ENCODE measurements at places on chromosomes 5 and 9.
A peak's percentile ranks its signal among the peaks of the same experiment; 100 is the strongest.

DNA sequence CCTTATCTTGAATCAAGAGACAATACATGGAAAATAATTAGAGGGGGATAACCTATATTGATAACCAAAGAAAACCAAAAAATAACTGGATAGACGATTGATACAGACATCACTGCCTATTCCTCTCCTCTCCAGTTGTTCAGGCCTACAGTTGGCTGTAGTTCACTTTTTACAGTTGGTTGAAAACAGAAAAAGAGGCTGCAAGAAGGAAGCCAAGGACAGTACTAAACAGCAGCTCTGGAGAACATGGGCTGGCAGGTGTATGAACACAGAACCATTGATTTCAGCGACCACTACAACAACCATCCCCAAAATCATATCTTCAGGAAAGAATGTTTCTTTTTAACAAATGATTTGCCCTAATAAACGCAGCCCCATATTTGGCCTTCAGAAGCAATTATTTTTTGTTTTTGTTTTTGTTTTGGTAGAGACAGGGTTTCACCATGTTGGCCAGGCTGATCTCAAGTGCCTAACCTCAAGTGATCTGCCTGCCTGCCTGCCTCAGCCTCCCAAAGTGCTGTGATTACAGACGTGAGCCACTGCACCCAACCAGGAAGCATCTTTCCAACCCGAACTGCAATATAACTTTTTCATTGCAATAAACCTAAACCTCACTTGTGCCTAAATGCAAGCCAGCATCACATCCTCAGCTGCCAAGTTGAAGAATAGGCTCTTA is 64.3 kb downstream of the MLLT3 start:
- DNase-seq = no peak

DNA sequence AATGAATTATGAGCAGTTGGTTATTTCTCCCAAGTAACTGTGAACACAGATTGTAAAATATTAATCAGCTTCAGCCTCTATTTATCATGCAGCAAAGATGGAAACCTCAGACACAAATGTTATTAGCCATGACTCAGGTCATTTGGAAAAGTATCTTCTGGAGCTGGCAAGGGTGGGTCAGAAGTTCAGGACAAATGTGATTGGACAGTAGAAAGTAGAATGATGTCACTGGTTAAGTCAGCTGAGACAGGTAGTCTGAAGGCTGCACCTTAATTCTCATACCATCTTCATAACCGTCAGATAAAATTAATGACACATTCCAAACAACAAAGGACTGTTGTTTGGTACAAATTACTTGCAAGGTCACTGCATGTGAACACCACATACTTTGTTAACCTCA is 140.2 kb downstream of the EMB start:
- DNase-seq = no peak

- DNase-seq = no peak
Measured at GRCh38 chr9:115132648-115133047, 14.7 kb upstream of the TNC start.

DNA sequence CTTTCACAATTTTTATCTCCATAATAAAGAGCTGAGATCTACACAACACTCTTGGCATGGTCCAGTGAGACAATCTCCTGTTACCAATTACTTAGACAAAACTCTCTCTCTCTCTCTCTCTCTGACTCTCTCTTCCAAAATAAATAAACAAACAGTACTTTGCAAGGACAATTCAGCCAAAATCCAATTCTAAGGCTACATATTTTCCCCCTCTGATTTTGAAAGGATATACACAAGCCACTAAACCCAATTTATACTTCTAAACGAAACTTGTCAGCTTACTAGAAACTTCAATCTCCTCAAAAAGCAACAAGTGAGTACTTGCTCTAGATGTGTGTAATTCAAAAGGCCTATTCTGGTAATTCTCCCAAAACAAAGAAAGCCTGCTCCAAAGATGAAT is 26.3 kb upstream of the TNPO1 start:
- DNase-seq = no peak

DNA sequence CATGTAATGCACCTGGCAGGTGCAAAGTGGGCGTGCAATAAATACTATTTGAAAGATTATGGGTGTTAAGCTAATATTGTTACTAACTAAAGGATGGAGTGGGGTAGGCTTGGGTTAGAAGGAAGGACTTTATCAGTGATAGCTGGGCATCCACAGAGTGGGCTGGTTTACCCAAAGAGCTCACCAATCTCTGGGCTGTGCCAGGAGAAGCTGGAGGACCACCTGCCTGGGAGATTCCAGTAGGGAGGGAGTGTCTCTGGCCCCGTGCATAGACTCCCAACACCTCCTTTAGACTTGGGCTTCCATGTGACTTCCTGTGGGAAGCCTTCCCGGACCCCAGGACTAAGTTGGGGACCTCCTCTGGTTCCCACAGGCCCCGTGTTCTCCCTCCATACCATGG is 5.6 kb upstream of the URM1 start:
- no peak for DNase-seq

DNA sequence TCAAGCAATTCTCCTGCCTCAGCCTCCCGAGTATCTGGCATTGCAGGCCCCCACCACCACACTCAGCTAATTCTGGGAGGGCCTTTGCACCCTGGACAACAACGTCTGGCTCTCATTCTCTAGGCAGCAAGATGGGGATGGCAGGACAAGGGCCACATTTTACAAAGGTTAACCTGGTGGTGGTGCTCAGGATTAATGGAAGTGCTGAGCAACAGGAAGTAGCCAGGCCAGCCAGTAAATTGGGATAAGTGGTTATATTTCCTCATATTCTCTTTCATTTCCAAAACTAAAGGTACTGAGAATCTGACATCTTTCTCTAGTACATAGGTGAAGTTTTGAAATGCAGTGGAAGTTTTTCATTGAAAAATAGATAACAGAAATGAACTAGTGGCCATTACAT is 24.7 kb upstream of the ASPN start:
- DNase-seq = no peak

- DNase-seq = no peak
Measured at GRCh38 chr9:132451276-132451675, 41.3 kb downstream of the CFAP77 start.

DNA sequence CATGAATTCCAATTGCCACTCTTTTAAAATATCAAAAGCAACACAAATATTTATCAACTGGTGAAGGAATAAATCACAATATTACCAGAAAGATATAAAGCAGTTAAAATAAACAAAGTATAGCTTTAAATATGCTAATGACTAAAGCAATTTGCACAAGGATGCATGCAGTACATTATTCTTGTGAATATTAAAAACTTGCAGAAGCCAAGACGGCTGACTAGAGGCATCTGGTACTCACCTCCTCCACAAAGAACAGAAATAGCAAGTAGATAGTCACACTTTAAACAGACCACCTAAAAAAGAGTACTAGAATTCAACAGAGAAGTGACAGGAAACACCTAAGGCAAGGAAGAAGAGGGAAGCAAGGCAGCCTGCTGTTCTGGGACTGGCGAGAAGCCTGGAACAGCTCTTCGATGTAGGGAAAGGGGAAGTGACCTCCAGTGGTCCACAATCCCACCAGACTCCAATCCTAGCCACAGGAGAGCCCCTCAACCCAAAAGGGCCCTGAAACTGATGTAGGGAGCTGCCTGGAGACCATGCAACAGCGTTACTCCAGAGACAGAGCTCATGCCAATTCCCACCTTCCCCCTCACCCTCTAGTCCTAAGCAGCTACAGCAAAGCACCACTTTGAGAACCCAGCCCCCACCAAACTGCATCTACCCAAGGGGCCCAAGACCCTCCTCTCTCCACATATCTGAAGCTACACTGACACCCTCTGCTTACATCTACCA is 86.3 kb downstream of the LPAR1 start:
- no peak for DNase-seq

- DNase-seq = no peak
Measured at GRCh38 chr9:5002811-5003210, 17.7 kb downstream of the JAK2 start.

DNA sequence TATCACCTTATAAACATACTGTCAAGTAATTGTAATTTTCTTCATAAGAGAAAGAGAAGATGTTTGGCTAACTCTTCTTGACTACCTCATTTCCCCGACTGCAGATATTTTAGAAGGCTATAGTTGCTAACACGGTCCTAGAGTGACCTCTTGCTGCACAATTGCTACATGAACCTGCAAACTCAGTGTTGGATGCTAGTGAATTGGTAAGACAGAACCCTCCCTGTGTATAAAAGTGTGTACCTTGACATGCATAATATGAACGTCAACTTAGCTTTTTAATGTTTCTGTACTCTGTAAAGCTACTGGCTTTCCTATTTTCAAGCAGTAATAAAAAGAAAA is 46.7 kb upstream of the CER1 start:
- DNase-seq = no peak

GRCh38 chr5:2307631-2308030 is 424.9 kb upstream of the IRX4 start:
- DNase-seq = no peak

- DNase-seq = no peak
Measured at GRCh38 chr5:142680605-142681259, 5.2 kb downstream of the FGF1 start.

- no peak for DNase-seq
Measured at GRCh38 chr5:19917588-19918122, 70.3 kb downstream of the CDH18 start.

- no peak for DNase-seq
Measured at GRCh38 chr5:156947925-156948324, 15.1 kb downstream of the TIMD4 start.

- DNase-seq = peak; percentile 68
Measured at GRCh38 chr9:136011703-136012496, 50.7 kb upstream of the UBAC1 start.

DNA sequence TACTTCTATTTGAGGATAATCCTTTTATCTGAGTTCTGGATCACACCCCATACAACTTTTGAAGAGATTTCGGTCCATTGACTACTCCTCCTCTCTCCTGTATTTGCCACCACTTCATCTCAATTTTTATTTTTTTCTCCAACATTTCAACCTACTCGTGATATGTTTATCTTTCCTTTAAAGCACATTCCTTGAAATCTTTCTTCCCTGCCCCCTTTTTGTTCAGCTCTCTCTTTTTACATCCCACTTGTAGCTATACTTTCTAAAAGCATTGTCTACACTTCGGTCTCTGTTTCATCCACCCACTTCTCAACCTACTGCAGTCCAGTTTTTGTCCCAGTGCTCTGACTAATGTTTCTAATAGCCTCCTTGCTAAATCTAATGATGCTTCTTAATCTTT is 299.4 kb downstream of the PSAT1 start:
- no peak for DNase-seq

DNA sequence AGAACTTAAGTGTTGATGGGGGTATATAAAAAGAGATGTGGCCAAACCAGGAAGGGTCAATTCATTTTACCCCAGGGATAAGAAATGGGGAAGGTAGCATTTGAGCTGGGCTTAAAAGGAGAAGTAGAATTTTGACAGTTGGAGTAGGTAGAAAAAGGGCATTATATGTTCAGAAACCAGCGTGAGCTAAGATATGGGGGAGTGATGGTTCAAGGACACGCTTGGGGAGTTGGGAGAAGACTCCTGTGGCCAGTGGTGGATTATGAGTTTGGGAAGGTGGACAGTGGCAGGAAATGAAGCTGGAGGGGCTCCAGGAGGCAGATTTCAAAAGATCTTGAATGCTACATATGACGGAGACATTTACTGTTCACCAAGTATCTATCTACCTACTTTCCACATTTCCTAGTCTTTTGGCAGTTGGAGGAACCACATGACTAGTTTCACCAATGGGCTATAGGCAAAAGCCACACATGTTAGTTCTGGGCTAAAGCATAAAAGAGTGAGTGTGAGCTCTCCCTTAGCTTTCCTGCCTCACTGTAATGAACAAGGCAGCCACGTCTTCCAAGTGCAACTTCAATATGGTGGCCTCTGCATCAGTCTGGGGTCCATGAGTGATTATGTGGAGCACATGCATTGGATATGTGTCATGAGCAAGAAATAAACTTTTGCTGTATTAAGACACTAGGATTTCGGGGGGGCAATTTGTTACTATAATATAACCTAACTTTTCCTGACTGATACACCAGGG is 15.7 kb upstream of the GSN start:
- no peak for DNase-seq

DNA sequence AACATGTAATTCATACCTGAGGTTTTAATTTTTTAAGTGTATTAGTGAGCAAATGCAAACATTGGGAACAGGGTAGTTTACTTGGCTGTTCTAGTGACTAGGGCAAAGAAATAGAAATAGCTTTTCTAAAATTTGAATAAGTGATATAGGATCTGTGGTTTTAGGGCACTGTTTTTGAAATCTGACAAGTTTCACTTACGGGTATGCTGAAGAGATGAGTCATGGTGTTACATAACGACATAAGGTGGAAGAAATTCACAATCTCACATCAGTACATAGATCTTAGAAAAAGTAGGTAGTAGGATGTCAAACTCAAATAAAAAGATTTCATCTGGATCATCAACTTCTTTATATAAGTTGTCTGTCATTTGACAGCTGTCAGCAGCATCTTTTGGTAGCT is 772.3 kb downstream of the MAT2B start:
- DNase-seq = no peak

- DNase-seq = peak; percentile 75
Measured at GRCh38 chr5:131795879-131796792, 681 bp downstream of the FNIP1 start.

DNA sequence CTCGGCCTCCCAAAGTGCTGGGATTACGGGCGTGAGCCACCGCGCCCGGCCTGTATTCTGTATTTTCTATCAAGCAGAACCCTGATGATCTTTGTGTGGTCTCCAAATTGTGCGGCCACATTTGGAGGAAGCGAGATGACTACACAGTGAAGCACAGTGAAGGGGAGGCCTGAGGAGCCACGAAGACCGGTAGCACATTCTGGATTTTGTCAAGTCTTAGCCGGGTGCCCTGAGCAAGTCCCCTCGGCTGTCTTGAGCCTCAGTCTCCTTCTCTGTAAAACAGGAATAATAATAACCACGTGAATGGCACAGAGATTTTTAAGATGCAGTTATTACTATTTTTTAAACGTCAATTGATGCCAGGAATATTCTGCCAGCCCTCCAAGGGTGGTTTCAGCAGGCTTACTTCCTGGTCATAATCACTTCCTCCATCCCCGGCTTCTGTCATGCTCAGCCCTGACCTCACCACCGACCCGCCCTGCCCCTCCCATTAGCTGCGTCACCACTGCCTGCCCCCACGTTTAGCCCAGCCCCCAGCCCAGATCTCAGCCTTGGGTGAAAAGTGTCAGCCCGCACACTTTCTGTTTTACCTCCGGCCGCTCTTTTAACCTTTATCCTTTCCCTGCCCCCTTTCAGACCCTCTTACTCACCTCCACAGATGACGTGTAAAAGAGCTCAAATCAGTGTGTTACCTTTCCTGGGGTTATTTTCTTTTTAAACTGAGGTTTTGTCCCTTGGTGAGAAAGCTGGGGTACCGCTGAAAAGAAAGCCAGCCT is 27.0 kb upstream of the ERGIC1 start:
- peak; percentile 87 for DNase-seq

GRCh38 chr5:110088676-110089436 is 399.1 kb downstream of the MAN2A1 start:
- no peak for DNase-seq

Data from liver (tissue), 10 donors.